ENCODE measurements at places on chromosomes 7 and 10.
A peak's percentile ranks its signal among the peaks of the same experiment; 100 is the strongest.

DNA sequence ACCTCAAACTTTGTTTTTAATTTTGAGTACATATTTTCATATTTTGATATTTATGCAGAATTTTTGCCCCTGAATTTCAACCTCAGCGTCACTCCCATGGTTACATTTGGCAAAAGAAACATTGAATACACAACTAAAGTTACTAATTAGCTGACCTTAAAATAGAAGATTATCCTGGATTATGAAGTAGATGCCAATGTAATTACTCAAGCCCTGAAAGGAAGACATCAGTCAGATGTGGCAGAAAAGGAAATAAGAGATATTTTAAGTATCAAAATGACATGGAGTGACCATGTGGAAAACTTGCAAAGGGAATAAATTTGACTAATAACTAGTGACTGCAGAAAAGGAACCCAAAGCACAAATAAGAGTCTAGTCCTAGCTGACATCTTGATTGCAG lies 701.3 kb upstream of the KCND2 start:
- no peak for DNase-seq

- no peak for DNase-seq
These were observed 77.3 kb downstream of the FAM13C start for GRCh38 chr10:59285073-59285472.

DNA sequence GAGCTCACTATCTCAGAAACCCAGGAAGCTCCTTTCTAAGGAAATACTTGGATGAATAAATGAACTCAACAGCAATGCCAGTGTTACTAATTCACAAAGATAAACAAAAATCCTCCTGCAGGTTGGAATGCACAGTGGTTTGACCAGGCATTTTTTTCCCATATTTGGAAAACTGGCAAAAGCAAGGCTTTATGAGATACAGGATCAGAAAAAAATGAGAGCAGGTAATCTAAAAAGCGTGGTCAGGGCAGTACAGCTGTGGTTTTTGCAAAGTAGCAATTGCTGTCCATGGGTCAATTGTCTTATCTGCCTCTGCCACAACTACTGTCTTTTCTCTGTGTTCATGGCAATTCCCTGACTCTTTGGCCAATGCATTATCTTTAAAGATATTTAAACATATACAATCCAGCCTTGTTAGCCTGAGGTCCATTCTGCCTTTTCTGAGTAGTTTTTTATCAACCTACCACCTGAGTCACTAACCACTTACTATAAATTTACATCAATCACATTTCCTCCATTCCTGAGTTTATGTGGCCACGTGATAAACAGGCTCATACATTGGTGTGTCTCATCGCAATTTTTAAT lies 564.5 kb upstream of the IGFBP3 start:
- DNase-seq: peak; percentile 67

DNA sequence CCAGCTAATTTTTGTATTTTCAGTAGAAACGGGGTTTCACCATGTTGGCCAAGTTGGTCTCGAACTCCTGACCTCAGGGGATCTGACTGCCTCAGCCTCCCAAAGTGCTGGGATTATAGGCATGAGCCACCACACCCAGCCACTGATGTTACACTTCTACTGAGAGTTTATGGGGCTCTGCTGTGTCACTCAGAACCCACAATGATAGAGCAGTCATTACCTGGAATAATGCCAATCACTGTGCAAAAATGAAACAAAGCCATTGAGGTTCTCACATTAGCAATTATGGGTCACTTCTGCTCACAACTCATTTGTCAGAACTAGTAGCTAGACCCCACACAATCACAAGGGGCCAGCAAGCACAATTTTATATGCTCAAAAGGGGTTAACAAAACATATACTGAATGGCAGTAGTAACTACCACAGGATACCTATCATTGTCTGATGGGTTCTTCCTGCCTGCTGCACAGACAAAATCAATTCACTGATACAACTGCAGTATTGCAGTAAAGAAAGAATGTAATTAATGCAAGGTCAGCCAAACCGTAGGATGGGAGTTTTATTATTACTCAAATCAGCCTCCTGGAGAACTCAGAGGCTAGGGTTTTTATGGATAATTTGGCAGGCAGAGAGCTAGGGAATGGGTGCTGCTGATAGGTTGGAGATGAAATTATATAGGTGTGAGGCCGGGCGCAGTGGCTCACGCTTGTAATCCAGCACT lies 72.1 kb upstream of the TRIM24 start:
- DNase-seq: no peak

- peak; percentile 52 for DNase-seq
These were observed 62.7 kb downstream of the ADCYAP1R1 start for GRCh38 chr7:31114593-31115343.

DNA sequence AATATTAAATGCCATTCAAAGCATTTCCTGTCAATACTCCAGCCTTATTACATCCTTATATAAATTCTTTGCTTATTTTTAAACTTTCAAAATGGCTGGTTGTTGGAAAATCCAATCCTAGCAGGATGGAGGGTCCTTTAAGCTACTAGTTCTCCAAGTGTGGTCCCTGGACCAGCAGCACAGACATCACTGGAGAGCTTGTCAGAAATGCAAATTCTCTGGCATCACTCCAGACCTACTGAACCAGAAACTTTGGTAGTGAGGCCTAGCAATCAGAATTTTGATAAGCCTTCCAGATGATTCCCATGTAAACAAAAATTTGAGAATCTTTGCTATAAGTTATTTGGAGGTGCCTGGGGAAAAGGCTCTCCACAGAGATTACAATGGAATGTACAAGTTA lies 43.8 kb downstream of the CALCR start:
- DNase-seq: no peak

- DNase-seq: no peak
These were observed 18.9 kb upstream of the DYNC1I1 start for GRCh38 chr7:95753440-95753839.

- DNase-seq: no peak
These were observed 373.7 kb downstream of the PHTF2 start for GRCh38 chr7:78172267-78172757.

GRCh38 chr10:78869508-78870454 lies 199.0 kb upstream of the ZMIZ1 start:
- DNase-seq: no peak

GRCh38 chr10:100022403-100022802 lies 12.7 kb upstream of the DNMBP start:
- peak; percentile 81 for DNase-seq

DNA sequence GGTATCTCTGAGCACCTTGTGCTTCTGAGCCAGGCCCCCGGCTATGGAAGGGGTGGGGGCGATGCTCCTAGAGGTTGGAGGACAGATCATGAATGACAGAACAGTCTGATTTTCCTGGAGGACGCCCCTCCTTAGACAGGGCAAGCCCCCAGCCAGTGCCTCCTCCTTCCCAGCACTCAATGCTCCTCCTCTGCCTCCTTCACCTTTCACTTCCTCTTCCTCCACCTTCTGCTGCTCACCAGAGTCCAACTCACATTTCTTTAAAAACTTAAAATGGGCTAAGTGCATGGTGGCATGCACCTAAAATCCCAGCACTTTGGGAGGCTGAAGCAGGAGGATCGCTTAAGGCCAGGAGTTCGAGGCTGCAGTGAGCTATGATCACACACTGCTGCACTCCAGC lies 71.1 kb upstream of the CUX1 start:
- DNase-seq: no peak

DNA sequence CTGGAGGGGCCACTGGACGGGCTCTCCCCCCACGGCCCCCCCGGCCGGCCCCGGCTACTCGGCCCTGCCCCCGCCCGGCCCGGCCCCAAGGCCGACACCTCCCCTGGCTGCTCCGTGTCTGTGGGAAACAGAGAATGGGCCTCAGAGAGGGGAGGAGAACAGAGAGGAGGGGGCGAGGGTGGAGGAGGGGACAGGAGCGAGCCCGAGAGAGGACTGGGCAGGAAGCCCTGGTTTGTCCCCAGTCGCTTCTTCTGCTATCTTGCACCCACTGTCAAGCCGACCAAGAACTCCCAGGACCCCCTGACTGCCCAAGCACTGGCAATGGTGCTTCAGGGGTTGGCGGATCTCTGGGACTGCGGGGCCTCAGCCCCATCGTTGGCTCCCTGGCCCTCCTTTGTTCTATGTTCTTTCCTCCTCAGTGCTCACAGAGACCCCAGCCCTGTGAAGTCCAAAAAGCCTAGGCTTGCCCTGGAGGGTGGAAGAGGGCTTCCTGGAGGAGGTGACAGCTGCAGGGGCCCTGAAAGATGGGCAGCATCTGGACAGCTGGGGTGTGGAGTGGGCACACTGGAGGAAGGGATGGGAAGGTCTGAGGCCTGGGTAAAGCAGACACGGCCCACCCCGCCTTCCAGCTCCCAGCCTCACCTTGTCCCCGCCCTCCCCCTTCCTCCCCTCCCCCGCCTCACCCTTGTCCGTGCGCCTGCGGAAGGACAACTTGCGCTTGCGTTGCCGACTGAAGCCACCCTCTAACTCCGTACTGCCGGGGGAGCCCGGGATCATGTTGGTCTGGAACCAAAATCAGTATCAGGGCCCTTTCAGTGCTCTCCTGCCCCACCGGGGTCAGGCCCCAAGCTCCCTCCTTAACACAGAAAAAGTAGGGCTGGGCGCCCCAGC lies 30.1 kb downstream of the KCNH2 start:
- DNase-seq: no peak

- peak; percentile 30 for DNase-seq
These were observed 101.0 kb downstream of the CABCOCO1 start for GRCh38 chr10:61763778-61764177.

- DNase-seq: no peak
These were observed 34.7 kb downstream of the JAZF1 start for GRCh38 chr7:28145931-28146330.

DNA sequence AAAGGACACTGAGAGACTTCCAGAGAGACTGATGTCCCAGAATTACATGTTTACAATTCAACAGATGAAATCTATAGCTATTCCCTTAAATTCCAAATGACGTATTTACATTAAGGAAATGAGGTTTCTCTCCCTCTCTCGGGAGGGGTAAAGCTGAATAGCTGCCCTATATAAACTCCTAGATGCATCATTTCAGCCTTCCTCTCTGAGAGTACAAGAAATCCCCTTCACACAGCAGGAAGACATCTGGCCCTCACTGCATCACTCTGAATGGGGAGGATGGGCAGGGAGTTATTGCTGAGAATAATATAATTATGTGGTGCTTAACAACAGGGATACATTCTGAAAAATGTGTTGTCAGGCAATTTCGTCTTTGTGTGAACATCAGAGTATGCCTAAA lies 11.0 kb downstream of the POT1 start:
- no peak for DNase-seq

- peak; percentile 89 for DNase-seq
These were observed 39.1 kb upstream of the PFKFB3 start for GRCh38 chr10:6163364-6164270.

GRCh38 chr7:86953653-86954336 lies 105.7 kb downstream of the ELAPOR2 start:
- DNase-seq: no peak

- DNase-seq: no peak
These were observed 228.0 kb downstream of the PRKG1 start for GRCh38 chr10:51302316-51302715.

GRCh38 chr7:112781558-112781957 lies 8.6 kb downstream of the TMEM168 start:
- no peak for DNase-seq
